ENCODE measurements at places on chromosomes 5 and 9.

DNA sequence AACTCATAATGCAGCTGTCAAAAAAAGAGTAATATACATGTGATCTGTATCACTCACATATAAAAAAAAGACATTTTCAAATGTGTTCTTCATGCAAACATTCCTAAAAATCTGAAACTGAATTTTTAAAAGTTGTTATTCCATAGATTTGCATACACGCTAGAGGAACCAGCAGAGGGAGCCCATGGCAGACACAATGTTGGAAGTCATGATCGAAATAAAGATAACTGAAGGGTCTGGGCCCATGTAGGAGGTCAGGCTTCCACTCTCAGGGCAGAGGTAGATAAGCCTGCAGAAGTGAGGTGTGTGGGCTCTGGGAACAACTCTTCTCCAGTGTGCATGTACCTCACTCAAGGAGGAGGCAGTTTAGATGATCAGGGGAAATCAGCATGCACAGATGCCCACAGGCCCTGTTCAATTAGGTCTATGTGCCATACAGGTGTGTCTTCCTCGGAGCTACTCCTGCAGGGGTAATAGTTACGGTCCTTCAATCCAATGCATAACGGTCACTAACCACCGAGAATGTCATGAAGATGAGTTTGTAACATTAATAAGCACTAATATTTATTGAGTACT is 208.6 kb downstream of the EPB41L4A start:
- DNase-seq = no peak

- no peak for DNase-seq
Observed at GRCh38 chr9:35605351-35606137, 482 bp downstream of the TESK1 start.

DNA sequence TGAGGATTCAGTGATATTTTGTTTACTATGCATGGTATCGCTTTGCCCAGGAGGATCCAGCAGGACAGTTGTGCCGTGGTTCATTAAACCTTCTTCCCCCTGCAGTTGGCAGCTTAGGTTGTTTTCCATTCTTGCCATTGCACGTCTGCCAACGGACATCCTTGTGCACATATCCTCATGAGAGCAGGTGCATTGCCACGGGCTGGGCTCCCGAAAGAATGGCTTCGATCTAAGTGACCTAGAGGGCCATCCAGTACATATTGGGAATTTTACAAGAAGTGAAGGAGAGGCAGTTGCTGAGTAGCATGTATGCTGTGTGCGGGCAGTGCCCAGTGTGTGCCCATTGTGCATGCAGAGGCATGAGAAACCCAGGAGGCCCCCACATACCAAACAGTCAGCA is 22.1 kb downstream of the HRH2 start:
- DNase-seq = no peak

DNA sequence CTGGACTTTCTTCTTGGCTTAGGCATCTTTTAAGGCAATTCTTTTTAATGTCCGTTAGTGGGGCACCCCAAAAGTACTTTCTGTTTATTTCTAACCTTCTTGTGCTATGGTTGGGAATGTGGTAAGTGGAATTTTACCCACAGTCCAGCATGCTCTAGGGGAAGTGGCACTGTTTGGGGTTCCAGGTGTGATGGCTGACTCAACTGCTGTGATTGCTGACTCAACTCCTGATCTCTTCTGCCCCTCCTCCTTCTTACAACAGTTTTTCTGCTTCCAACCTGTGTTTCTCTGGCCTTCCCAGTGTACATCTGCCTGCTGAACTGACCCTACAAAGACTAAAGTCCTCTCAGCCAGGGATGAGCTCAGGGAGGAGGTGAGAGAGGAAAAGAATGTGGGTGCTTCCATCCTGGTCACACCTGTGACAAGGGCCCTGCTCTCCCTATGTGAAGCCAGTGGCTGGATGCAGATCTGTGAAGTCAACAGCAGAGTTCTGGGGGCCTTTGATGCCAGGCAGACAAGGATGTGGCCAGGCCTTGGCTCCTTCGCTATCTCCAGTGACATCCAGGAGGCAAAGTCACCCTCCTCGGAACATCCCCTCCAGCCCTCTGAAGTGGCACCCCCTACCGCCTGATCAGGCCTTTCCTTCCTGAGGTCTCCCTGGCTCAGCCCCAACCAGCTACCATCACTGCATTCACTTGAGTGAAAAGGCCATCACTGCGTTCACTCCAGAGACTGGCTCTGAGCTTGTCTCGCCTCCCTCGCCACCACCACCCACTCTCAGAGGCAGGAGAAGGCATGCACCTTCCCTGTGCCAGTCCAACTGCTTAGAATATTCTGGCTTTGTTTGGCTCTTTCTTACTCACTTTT is 72.2 kb downstream of the C5orf15 start:
- no peak for DNase-seq

DNA sequence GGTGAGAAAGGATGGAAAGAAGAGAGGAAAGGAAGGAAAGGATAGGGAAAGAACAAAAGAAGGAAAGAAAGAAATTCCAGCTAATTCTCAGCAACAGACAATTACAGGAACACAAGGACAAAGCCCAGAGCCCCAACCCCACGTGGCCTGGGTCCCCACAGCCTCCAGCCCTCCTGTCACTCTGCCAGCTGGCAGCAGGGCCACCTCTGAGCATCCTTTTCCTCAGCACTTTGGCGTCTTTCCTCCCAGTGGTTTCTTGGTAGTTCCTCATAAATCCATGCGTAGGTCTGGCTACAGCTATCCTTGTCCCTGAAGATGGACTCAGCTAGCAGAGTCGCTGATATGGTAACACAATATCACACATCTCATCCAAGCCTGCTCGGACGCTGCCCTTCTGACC is 28.3 kb downstream of the ADAMTS2 start:
- no peak for DNase-seq

DNA sequence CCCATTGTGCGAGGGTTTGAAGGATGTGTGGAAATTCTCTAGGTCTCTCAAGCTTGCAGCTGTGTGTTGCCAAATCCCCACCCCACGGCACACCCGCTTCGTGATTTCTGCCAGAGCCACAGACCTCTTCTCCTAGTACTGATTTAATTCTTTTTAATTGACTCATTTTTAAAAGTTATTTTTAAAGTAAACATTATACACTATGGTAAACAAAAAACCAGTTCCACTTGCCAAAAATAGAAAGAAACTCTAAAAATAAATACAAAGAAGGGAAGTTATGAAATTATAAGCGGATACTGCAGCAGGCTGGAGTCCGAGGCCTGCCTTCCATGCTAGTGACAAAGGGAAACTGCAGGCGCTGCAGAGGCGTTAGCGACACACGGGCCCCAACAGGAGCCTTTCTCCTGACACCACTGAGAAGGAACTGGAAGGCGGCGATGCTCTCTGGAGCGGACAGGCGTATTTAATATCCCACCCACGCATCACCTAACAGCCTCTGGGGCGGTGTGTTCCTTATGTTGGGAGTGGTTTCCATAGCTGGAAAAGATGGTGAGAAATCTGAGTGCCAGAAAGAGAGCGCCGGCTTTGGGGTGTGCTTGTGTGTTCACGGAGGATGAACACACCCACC is 122.5 kb downstream of the COL23A1 start:
- no peak for DNase-seq

- DNase-seq = no peak
Observed at GRCh38 chr5:43422143-43422542, 10.0 kb upstream of the CCL28 start.

GRCh38 chr5:149002053-149002452 is 60.8 kb downstream of the SH3TC2 start:
- no peak for DNase-seq

GRCh38 chr9:131754846-131755245 is 15.0 kb upstream of the RAPGEF1 start:
- no peak for DNase-seq

- DNase-seq = no peak
Observed at GRCh38 chr9:97559111-97559514, 57.6 kb downstream of the TMOD1 start.

DNA sequence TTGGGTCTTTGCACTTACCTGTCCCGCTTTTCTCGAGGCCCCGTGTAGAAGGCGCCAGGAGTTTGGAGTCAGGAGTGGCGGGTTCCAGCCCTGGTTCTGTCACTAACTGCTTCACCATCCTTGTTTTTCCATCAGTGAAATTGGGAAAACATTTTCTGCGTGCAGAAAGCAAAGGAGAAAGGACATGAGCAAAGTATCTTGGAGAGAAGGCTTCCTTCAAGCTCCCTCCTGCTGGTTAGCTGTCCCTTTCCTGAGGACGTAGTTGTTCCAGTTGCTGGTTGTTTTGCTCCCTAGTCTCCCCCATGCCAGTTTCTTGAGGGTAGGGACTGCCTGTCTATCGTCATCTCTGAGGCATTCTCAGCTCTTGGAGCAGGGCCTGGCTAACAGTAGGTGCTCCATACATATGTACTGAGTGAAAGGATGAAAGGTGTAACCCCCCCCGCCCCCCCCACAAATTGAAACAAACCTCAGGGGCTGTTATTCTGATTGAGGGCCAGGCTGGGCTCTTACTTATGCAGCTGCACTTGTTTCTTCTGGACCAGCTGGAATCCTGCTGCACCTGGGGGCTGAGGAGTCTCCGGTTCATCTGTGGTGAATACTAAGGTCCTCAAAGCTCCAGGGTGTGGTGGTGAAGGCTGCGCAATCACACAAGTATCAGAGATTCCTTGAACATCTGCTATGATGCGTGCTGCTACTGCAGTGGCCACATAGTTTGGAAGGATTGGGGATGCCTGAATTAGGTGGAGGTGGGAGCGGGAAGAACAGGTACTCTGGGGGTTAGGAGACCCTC is 1.0 kb downstream of the SMIM3 start:
- DNase-seq = no peak

DNA sequence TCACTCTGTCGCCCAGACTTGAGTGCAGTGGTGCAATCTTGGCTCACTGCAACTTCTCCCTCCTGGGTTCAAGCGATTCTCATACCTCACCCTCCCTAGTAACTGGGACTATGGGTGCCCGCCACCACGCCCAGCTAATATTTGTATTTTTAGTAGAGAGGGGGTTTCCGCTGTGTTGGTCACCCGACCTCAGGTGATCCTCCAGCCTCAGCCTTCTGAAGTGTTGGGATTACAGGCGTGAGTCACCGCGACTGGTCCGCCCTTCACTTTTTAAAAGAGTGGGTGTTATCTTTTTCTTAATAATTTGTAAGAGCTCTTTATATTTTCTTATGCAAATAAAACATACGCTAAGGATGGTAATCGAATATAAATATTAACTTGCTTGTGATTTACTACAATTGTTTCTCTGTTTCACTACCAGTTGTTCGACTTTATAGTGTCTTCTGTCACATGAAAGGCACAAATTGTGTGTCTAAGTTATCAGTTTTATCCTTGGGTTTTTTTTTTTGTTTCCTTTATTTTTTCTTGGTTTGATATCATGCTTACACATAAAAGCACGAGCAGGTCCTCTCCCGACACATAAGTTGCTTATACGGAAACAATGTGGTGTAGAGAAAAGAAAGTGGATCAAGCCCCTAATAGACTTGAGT is 1.9 kb upstream of the GPBP1 start:
- no peak for DNase-seq

DNA sequence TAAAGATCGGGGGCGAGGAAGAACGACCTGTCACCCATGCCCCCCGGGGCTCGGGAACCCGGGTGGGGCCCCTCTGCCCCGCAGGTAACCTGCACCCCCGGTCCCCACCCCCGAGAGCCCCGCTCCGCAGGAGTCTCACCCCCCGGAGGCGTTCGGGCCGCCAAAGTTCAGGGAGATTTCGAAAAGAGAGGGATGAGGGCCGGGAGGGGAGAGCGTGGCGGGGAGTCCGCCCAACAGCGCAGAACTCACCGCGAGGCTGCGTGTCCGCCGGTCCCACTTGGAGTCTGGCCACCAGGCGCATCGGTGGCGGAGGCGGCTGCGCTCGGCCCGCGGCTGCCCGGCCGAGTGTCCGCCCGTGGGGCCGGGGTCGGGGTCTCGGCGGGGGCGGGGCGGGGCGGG is at the start of gene PHF19:
Gene PHF19 (minus strand): TSS at position 347 of the 399 bp plus-strand sequence. CDS start 2,447 bp downstream, outside the sequence.
- DNase-seq = no peak

- DNase-seq = no peak
Observed at GRCh38 chr9:128782669-128783068, 4.4 kb upstream of the TBC1D13 start.

DNA sequence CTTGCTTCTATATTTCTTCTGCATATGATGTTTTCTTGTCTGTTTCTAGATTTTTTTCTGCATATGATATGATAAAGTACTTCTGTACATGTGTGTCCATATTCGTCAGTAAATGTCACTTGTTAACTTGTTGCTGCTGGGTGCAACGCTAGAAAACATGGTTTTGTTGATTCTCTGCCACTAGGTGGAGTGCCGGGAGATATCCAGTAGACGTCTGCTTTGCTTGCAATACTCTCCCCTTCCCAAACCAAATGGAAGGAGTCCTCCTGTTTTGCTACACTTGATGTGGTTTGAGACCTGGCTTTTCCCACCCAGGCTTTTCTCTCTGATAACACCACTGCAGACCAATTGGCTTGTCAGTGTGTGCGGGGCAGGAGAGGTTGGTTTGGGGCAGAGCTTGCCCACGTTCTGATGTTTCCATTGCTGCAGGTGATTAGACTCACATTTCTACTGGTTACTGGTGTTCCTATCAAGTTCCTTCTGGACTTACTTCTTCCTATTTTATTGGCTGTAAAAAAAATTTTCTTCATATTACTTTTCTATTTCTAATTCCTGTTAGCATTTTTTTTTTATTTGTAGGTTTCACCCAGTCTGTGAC is 900.0 kb upstream of the CDH10 start:
- no peak for DNase-seq

DNA sequence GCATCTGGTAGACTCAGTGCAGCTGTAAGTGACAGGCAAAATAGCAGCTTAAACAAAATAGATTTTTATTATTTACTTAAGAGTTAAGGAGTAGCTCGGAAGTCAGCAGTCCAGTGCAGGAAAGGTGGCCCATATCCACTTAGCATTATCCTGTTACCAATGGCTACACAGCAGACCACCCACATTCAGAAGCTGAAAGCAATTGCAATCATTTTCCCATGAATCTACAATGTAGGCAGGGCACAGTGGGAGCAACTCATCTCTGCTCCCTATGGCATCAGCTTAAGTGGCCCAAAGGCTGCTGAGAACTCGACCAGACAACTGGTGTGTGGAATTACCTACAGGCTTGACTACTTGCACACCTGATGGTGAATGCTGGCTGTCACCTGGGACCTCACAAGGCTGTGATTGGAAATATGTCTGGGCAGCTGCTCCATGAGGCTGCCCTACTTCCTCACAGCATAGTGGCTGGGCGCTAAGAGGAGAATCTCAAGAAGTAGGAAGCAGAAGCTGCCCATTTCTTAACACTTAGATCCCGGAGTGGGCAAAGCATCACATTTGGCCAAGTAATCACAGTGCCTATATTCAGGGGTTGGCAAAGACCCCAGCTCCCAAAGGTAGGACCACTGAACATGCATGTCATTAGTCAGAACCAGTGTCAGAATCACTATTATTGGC is 56.4 kb downstream of the SNX18 start:
- no peak for DNase-seq

DNA sequence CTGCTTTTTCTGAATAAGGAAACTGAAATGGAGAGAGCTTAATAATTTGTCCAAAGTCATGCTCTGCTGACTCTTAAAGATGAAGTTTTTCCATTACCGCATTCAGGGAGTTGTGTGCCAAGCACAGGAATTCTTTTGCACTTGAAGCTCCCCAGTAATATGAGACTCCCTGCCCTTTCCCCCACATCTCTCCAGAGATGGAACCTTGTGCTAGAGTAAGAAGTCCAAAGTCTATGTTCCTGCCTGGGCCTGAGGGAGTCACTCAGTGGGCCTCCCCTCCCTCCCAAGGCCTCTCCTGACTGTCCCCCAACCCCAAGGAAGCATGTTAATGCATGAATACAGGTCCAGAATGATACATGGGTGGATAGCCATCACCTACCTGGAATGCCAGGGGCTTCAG is 173.3 kb upstream of the SEMA6A start:
- DNase-seq = no peak
